ENCODE measurements at places on chromosomes 7 and 10. TPM values are rescaled to one million over a fixed set of nuclear protein-coding genes. Genes with fewer than 3 reads are reported as not detected.

CALML3 gene
- total RNA-seq = not detected

HGF gene
- total RNA-seq = not detected

- DNase-seq = no peak
These were observed 116.3 kb downstream of the PAXIP1 start for GRCh38 chr7:154886591-154886990.

DNA sequence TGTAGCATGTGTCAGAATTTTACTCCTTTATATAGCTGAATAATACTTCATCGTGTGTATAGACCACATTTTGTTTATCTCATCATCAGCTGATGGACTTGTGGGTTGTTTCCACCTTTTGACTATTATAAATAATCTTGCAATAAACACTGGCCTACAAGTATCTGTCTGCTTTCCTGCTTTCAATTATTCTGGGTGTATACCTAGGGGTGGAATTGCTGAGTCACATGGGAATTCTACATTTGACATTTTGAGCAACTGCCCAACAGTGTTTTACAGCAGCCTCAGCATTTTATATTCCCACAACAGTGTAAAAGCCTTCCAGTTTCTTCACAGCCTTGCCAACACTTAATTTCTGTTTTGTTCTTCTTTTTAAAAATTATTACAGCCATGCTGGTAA, 200.3 kb upstream of the PRSS1 start:
- no peak for DNase-seq

DNA sequence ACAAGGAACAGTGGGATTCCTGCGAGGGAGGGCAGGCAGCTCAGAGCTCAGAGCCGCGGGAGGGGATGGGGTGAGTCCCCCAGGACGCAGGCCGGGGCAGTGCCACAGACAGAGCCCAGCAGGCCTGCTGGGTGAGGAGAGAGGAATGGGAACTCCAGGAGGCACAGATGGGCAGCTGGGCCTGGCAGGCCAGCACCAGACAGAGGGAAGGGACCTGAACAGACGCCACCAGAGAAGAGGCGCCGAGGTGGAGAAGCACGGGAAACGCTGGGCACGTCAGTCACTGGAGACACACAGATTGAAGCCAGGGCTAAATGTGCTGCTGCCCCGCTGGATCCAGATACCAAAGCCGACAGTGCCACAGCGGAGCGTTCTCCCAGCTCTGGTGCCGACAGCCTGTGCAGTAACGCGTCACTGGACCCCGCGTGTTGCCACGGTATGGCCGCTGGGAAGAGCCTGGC, 225.8 kb downstream of the MAD1L1 start:
- DNase-seq = no peak
